ENCODE measurements at places on chromosomes 16 and 17.

- no peak for DNase-seq
Measured at GRCh38 chr16:12054396-12054795, 77.9 kb downstream of the SNX29 start.

- no peak for DNase-seq
Measured at GRCh38 chr16:81646561-81646960, 132.5 kb upstream of the PLCG2 start.

DNA sequence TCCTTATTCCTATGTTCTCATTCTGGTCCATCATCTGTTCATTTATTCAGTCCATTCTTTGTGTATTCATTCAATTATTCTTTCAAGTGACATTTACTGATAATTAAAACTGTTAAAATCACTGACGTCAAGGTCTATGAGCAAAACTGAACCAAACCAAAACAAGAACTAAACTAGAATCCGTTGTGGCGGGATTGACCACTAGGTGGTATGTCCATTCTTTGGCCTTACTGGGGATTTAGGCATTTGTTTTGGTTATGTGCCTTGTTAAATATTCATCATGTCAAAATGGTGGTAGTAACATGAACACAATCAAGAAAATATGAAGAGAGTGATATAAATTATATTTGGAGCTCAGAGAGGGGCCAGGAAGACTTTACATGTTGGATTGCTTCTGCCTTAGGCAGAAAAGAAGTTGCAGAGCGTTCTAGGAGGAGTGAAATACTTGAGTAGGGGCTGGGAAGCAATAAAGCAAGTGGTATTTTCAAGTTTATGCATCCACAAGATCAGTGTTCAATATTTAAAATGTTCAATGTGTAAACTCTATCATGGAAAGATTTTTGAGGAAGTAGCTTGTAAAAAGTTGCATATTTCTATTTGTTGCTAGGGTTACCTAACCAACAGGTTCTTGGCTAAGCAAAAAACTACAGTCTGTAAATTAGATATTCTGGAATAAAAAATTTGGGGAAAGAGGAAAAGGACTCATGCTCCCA is 129.0 kb downstream of the CDH13 start:
- DNase-seq: no peak

DNA sequence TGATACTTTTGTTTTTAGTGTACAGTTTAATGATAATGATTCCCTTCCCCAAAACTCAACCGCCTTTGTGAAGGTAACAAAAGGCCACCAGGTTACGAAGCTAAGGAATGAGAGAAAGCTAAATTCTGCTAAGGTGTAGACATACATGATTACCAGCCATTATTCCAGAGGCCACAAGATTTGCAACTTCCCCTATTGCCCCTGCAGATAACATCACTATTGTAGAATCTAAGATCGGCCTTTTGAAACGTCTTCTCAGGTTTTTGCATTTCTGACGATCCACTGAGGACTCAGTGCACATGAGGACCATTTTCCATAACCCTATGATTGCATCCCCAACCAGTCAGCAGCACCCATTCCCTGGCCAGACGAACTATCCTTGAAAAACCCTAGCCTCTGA is 33.9 kb upstream of the SNN start:
- DNase-seq: no peak

- DNase-seq: no peak
Measured at GRCh38 chr16:12719972-12720371, 83.7 kb downstream of the CPPED1 start.

DNA sequence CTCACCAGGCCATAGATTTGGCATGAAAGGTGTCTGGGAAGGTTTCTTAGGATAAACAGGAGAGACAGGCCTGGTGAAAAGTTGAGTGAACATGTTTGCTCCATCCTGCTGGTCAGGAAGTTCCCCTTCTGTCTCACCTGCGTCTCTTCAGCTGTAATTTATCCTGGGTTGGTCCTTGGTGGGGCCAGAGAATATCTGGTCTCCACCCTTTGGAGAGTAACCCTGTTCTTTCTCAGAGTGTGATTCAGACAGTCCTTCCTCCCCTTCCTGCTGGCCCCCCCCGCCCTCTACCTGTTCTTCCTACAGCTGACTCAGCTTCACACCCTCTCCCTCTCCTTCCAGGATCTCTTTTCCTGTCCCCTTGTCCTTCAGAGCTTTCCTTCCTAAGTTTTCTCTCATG is 17.1 kb downstream of the MINK1 start:
- DNase-seq: no peak

- no peak for DNase-seq
Measured at GRCh38 chr16:10339777-10340732, 45.8 kb upstream of the ATF7IP2 start.

GRCh38 chr16:77090062-77090461 is 100.9 kb upstream of the MON1B start:
- DNase-seq: no peak

DNA sequence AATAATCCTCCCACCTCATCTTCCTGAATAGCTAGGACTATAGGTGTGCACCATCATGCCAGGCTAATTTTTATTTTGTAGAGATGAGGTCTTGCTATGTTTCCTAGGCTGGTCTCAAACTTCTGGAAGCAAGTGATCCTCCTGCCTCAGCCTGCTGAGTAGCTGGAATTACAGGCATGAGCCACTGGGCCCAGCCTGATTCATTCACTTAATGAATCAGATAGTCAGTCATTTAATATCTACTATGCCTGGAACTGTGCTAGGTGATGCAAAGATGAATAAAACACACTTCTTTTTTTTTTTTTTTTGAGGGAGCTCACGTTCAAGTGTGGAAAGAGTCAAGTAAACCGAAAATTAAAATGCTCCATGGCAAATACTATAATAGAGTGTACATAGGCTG is 39.4 kb downstream of the EFCAB13 start:
- DNase-seq: no peak

DNA sequence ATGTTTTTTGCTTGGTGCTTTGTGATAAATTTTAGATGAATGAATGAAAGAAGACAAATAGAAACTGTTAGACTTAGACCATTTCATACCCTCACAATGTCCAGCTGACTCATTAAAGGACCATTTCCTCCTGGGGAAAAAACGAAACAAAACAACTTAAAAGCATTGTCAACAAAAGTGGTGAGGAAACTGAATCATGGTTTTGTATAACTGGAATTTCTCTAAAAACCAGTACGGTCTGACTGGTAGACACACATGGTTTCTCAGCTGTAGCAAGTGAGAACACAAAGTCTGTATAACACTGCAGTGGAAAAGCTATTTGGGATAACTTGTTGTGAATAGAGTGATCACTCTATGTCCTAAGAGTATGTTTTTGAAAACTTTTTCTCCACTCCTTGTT is 5.3 kb upstream of the DDX52 start:
- no peak for DNase-seq

- DNase-seq: no peak
Measured at GRCh38 chr17:6388416-6388815, 46.5 kb downstream of the AIPL1 start.

DNA sequence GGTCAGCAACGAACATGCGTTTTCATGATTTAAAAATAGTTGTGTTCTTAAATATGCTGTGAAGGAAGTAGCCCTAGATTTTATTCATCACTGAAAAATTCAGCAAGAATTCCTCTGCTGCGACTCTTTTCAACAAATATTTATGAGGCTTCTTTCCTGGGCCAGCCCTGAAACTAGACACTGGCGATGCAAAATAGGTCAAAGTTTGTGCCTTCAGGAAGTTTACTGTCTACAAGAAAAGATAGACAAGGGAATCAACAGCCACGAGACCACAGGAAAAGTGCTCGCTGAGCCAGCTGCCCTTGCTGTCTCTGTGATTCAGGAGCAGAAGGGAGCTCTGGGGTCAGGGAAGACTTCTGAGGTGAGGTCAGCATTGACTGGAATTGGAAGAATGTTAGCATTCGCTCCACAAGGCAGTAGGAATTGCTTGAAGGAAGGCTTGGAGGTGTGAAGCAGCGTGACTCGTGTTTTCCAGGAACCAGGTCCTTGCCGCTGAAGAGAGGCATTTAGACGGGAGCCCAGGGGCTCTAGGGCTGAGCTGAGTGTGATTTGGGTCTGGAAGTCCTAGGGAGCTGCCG is 1.9 kb upstream of the RPL26 start:
- DNase-seq: no peak

DNA sequence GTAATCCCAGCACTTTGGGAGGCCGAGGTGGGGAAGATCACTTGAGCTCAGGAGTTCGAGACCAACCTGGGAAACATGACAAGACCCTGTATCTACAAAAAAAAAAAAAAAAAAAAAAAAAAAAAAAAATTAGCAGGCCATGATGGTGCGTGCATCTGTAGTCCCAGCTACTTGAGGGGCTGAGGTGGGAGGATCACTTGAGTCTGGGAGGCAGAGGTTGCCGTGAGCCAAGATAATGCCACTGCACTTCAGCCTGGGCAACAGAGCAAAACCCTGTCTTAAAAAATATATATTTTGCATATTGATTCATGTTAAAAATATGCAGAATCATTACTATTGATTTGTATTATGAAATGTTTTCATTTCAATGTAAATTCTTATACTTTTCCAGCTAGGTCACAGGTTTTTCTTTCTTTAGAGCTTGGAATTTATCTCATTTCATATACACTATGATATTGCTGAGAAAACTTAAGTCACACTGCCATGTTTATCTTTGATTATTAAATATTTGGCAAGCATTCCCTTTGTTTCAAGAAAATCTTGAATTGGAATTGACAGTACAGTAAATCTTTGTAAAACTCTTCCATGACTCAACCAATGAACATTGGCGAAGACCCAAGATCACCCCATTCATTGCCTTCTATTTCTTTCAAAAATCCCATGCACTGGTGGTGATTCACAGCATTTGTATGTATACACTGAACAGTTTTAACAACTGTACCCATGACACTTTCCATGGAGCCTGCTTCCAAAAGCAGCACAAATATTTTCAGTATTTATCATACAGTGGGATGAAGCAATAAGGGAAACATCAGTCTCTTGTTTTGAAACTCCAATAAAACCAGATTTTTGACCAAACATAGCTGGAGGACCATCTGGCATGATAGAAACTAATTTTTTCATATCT is 83.5 kb upstream of the TNRC6A start:
- no peak for DNase-seq
